ENCODE measurements at places on chromosomes 2 and 18.

DNA sequence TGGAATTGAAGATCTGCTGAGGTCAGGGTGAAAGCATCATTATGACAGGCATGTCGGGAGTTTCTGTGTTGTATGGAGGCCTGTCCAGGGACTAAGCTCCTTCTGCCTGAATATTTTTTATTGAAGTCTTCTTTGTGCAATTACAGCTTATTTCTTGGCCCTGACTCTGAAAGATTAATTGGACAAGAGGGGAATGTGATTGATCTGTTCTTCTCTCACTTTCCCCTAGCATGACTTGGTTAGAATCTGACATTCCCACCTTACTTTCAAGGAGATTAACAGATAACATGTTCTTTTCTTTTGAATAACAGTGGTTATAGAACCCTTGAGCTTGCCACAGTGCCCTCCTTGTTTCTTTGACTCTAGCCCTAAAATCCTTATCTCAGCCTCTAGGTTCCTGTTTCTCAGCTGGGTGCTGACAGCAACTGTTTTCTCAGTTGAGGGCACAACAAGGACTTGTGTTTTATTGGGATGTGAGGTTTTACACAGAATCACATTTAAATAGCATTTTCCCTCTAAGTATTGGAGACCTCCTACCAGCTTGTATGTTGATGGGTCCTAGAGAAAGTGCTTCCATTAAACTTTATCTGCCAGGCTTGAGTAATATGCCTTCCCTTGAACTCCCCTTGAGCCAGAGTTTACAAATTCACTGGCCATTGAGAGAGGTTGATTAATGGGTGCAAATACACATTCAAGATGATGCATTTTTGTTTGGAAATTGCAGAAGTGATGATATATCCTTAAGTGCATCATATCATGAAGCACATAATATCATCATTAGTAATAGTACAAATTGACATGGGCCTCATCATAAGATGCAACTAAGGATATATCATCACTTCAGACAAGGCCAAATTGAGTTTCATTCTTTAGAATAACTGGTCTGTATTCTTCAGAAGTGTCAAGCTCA lies 12.5 kb downstream of the TTLL4 start:
- no peak for DNase-seq

DNA sequence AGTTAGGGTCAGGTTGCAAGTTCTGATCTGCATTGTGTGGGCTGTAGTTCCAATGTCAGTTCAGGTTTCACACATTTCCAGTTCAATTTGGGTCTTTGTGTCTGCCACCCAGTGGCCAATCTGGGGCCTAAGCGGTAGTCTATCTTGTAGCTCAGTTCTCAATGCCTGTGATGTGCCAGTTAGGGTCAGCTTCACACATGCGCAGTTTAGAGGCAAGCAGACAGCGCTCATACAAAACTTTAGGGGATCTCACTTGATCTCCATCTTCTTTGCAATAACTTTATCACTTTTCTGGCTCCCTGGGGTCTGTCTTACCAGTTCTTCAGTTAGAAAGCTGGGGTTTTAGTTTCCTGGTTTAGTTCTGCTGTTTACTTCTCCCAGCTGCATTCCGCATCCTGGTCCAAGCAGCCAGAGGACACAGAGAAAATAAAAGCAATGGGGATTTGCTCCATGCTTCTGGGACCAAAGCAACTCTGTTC lies 11.0 kb upstream of the ZNF24 start:
- peak; percentile 41 for DNase-seq

DNA sequence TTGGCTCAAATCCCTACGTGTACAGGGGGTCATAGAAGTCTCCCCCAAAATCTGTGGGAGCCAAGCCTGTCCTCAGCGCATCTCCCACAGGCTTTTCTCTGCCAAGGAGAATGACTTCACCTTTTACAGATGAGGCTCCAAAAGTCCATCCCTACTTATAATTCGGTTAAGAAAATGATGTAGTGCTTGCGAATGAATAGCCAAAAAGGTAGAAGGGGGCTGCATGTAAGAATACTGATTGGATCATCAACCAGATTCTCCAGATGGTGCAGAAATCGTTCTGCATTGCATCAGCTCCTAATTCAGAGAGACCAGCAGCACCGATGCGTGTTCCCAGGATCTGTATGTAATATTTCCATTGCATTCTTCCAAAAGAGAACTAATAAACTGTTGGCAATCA lies 91.9 kb downstream of the EPHA4 start:
- DNase-seq: no peak

DNA sequence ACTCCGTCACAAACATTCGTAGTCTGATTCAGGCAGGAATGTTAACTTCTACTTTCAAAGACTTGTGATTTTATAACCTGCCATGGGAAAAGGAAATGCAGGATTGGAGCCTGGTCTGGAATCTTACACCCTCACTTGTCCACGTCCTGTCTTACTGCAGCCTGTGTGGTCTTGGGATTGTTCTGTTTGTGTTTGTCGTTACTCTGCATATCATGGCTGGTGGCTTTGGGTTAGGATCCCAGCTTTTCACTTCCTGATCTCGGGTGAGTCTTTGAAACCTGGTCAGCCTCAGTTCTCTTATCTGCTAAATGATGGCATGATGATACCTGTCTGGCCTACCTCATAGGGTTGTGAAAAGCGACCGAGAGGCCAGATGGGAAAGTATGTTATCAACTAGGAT lies 34.6 kb downstream of the SH3BP4 start:
- no peak for DNase-seq

GRCh38 chr2:230209422-230210051 lies 10.2 kb downstream of the SP110 start:
- DNase-seq: no peak

GRCh38 chr2:171921970-171922229 lies 361 bp upstream of the HAT1 start:
- no peak for DNase-seq

DNA sequence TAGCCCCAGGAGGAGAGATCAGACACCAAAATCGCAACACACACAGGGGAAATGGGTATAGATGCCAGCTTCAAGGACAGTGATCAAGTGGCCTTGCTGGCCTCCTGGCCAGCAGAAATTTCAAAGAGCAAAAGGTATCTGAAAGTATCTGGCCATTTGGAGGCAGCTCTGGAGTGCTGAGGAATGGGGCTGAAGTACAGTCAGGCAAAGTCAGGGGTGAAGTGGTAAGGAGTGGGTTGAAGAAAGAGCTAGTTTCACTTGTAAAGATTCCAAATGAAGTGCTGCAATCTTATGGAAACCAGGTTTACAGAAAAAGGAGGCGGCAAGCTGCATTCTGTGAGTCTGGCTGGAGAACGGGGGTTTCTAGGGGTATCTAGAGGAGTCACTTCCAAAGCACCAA lies 19.2 kb upstream of the PCBP1 start:
- no peak for DNase-seq

- no peak for DNase-seq
These were observed 106.1 kb downstream of the DSEL start for GRCh38 chr18:67410075-67411070.

GRCh38 chr2:105808423-105809096 lies 63.8 kb downstream of the NCK2 start:
- no peak for DNase-seq

- no peak for DNase-seq
These were observed 88.1 kb downstream of the VSNL1 start for GRCh38 chr2:17628349-17629261.

- DNase-seq: no peak
These were observed 84.3 kb downstream of the MAP3K20 start for GRCh38 chr2:173159791-173160463.

GRCh38 chr2:226418521-226418920 lies 381.1 kb downstream of the IRS1 start:
- DNase-seq: no peak
